ENCODE measurements at places on chromosomes 6 and 20.

GRCh38 chr6:158818581-158819212, 471 bp downstream of the EZR start:
- no peak for DNase-seq

- no peak for DNase-seq
Measured at GRCh38 chr20:22818636-22819035, 216.5 kb upstream of the SSTR4 start.

DNA sequence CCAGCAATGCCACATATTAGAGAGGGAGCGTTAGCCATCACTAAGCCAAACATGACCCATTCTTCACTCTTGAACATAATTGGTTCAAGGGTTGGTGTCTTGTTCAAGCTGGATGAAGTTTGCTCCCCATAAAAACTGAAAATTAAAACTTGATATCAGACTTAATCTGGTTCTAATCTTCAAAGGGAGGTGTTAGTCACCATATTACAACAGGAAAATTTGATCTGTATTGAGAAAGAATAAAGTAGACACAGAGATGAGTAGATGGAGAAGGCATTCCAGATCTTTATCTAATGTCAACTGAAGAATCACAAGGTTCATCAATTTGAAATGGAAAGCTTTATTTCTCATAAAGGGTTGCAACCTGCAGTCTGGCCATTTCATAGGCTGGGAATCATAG, 972.8 kb downstream of the HACE1 start:
- no peak for DNase-seq

GRCh38 chr6:154410619-154411072, 54.0 kb upstream of the IPCEF1 start:
- peak; percentile 36 for DNase-seq

GRCh38 chr6:26022132-26022472, 59.5 kb downstream of the TRIM38 start:
- no peak for DNase-seq

GRCh38 chr20:62774762-62775161, 21.5 kb upstream of the MRGBP start:
- no peak for DNase-seq

DNA sequence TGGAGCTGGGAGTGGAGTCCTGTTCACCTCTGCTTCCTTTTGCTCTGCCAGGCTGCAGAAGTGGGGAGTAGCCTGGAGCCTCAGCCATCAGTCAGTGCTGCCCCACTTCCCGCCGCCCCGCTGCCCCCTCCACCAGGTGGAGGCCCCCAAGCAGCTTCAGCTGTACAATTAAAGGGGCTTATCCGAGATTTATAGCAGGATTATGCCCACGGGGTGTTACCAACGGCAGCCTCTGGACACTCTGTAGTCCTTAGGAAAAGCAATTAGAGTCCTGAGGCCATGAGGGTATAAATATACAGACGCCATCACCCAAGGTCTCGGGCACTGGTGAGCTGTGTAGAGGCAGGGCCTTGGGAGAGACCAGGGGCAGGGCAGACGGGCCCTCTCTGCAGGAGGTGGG, 55.4 kb downstream of the GRM4 start:
- no peak for DNase-seq

- DNase-seq: no peak
Measured at GRCh38 chr20:25867776-25868649, 171.4 kb upstream of the ZNF337 start.

DNA sequence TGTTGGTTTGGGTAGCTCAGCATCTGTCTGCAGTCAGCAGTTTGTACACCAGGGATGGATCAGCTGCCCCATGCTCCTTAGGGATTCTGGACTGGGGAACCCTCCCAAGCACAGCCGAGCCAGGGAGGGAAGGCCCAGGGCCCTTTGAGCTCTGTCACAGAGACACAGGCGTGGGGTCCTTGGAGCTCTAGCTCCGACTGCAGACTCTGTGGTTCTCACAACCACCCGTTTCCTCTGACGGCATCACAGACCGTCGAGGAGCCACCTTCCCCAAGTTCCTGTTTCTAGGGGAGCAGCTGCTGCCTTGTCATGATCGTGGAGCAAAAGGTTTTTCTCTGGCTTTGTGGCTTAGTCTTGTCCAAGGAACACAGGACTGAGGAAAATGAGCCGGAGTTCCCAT, at the start of gene SLA2:
Gene SLA2, minus strand, starts transcription at position 199 of the 400 bp plus-strand sequence. CDS start 4,861 bp downstream, outside the sequence.
- no peak for DNase-seq

GRCh38 chr6:47157653-47158219, 115.6 kb upstream of the ADGRF1 start:
- DNase-seq: no peak

DNA sequence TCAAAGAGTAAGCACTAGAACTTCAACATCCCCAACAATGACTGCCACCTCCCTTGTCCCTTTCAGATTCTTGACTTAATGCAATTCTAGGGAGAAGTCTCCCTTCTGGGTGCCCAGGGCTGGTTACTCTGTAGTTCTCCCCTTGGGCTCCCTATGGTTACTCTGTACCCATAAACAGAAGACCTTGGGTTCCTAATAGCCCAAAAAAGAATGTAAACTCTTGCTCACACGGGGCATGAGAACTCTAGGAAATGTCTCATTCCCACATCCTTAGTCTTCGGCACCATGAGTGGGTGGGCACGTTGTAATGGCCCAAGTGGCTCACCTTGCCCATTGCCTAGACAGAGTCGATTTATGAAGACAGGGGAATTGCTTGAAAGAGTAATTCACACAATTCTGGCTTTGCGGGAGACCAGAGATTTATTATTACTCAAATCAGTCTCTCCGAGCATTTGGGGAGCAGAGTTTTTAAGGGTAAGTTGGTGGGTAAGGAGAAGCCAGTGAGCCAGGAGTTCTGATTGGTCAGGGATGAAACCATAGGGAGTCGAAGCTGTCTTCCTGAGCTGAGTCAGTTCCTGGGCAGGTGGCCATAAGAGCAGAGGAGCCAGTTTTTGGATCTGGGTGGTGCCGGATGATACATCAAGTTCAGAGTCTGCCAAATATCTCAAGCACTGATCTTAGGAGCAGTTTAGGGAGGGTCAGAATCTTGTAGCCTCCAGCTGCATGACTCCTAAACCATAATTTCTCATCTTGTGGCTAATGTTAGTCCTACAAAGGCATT, 61.2 kb upstream of the SIRPG start:
- peak; percentile 94 for DNase-seq

GRCh38 chr6:3784423-3784822, 32.9 kb upstream of the PXDC1 start:
- no peak for DNase-seq

GRCh38 chr6:24864343-24864742, 65.6 kb upstream of the ARMH2 start:
- no peak for DNase-seq

GRCh38 chr20:19749618-19750071, 8.4 kb upstream of the RIN2 start:
- DNase-seq: no peak

GRCh38 chr6:137025786-137026730, 18.7 kb downstream of the IL20RA start:
- peak; percentile 72 for DNase-seq

DNA sequence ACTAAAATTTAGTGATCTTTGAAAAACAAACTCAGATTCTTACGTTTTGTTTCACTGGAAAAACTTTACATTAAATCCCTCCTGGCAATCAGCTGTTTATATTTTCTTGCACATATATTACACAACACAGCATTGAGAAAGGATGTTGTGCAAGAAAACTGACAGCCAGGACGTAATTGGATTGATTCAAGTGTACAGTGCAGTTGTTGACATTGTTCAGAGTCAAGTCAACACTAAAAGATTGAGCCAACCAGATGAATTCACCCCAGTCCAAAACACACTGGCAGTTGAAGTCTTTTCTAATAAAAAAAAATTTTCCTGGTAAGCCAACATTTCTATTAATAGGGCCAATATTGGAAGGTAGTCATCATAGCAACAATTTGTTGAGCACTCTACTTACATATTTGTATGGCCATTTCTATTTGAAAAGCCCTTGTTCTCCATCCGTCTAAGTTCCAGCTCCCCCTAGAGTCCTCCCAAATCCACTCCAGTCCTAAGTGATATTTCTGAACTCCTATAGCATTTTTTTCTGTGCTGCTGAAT, 20.9 kb upstream of the VNN1 start:
- peak; percentile 60 for DNase-seq

- peak; percentile 33 for DNase-seq
Measured at GRCh38 chr6:128723667-128724066, 159.3 kb upstream of the LAMA2 start.

DNA sequence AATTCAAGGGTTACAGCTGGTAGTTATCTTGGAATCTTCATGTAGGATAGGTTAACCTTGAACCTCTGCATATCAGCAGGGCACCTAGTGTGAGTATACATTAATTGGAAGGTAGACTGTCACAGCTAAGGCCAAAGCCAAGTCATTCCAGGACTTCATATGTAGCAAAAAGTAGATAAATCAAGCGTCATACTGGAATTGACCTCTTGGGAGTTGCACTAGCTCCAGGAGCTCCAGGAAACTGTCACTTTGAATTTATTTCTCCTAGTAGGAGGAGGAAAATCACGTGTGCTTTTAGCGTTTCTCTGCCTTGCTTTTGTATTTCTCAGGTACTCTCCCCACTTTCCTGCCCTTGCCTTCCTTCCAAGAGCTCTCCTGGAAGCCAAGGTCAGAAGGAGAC, 30.3 kb downstream of the RIPOR2 start:
- DNase-seq: no peak

GRCh38 chr20:37538003-37538402, 10.3 kb upstream of the BLCAP start:
- peak; percentile 29 for DNase-seq

- no peak for DNase-seq
Measured at GRCh38 chr6:40685862-40686261, 98.7 kb upstream of the LRFN2 start.

DNA sequence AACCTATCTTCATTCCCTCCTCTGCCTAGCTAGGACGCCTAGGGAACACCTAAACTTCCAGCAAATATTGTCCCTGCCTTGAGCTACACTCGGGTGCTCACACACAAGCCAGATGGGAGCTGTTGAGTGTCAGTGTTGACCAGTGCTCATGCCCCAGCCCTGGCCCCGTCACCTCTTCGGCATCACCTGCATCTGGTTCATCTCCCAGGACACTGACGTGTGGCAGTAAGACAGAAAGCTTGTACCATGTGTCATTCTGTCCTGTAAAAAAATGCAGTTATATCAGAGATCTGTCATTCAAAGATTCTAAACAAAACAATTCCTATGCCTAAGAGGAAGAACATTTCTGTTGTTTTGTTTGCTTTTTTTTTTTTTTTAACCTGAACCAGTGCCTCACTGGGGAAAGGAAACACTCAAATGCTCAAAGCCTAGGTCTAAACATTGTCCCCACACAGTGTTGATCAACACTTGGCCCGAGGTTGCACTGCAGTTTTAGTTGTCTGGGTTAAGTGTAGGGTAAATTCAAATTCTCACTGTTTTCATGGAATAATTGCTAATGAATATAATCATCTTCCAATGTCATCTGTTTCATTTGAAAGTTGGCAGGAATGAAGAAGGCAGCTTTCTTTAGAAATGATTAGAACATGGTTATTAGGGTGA, 102.7 kb upstream of the SASH1 start:
- DNase-seq: no peak

DNA sequence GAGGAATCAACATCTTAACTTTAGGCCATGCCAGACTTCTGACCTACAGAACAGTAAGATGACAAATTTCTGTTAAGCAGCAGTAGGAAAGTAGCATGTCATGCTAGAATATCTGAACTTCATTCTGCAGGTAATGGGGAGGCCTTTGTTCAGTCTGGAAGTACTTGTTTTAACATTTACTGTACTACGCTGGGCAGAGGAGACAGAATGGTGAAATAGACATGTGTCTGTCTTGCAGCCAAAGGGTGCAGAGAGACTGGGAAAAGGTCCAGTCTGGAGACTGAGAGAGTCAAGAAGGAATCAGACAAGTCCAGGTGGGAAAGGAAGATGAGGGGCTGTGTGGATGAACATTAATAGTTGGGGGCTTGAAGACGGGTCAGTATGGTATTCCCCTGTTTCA, 17.5 kb upstream of the ZBTB2 start:
- DNase-seq: no peak

DNA sequence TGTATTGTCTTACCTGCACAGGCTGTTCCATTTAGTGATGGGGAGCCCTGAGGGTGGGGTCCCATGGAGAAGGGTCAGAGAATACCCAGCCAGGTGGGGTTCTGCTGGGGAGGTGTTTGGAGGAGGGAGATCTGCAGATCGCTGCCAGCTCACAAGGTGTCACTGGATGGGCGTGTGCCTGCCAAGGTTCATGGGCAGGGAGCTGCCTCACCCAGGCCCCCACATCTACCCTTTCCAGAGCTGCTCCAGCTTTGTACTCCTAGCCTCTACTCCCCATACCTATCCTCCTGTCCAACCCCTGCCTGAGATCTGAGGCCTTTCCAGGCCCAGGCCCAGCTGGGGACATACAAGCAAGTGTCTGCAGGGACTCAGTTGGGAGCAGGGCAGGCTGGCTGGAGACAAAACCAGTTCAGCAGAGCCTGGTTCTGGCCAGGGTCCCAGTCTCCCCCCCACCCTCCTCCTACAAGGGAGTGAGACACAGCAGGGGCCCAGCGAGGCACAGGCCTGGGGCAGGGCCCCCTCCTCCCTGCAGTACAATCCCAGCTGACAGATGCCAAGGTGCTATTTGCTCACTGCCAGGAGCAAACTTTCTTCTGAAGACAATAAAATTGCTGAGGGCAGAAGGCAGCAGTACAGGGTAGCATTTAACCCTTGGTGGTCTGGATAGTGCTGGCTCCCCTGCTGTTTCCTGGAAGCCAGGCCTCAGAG, 19.7 kb downstream of the SPDEF start:
- DNase-seq: no peak

- no peak for DNase-seq
Measured at GRCh38 chr6:71496722-71497033, 208.1 kb downstream of the OGFRL1 start.

- DNase-seq: no peak
Measured at GRCh38 chr6:137024237-137024990, 20.4 kb downstream of the IL20RA start.

DNA sequence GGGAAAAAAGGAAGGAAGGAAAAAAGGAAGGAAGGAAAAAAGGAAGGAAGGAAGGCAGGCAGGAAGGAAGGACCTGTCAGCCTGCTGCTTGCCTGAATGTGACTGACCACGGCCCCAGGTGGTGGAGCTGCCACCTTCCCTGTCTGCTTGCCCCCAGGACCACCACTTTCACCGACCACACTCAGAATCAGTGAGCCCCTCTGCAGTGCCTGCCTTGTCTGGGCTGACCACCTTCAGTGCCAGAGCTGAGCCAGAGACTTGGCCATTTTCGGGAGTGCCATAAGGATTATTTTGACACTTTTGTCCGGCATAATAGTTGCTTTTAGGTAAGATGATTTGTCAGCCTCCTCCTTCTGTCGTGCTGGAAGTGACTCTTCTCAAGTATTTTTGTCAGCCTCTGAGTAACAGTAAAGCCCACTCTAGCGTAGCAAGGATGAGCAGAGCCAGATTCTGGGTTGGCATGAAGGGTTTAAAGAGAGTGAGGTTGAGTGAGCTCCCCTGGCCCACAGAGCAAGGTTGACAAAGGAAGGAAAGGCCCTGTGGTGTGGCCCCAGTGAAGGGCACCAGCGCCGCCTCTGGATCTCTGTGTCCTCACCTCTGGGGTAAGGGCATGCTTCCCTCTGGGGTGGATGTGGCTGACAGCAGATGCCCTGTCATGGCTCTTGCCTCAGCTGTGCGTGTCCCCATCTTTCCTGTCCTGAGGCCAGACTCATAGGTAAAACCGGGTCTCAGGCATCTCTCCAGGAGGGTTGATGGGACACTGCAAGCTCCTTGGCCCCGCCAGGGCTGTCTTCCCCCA, 214.7 kb upstream of the FOXQ1 start:
- no peak for DNase-seq

All from epithelial cell of prostate (primary cell).